ENCODE measurements at places on chromosomes 16 and 17. TPM values are rescaled to one million over a fixed set of nuclear protein-coding genes. Genes with fewer than 3 reads are reported as not detected.

Gene NOS2
- not detected for polyA plus RNA-seq

Gene NR1D1
- 4.2 TPM for polyA plus RNA-seq

Gene IRX5
- 22.0 TPM for polyA plus RNA-seq

Gene ABCC12
- polyA plus RNA-seq: not detected

Gene EMP2
- 146 TPM for polyA plus RNA-seq

Gene TPSG1
- polyA plus RNA-seq: 0.77 TPM

Gene KRTAP4-1
- not detected for polyA plus RNA-seq

Gene IGFBP4
- 215 TPM for polyA plus RNA-seq

Gene HOXB4
- polyA plus RNA-seq: 5.4 TPM

Gene TMC8
- polyA plus RNA-seq: 1.8 TPM

Gene SEPTIN1
- polyA plus RNA-seq: 8.7 TPM

Gene TUBB3
- 7.5 TPM for polyA plus RNA-seq

Gene MSLN
- polyA plus RNA-seq: not detected

Gene SBK1
- 12.9 TPM for polyA plus RNA-seq

Gene BICDL2
- not detected for polyA plus RNA-seq

Gene DNAI2
- not detected for polyA plus RNA-seq

Gene ZNF423
- 12.3 TPM for polyA plus RNA-seq

Gene GPR139
- polyA plus RNA-seq: not detected

Gene CD300LB
- polyA plus RNA-seq: not detected

Gene GAS2L2
- polyA plus RNA-seq: not detected

Gene CORO6
- polyA plus RNA-seq: 255 TPM

Gene TUFM
- polyA plus RNA-seq: 359 TPM

Gene CASKIN1
- polyA plus RNA-seq: 15.4 TPM

Gene NGFR
- 12.2 TPM for polyA plus RNA-seq

Gene OTOA
- polyA plus RNA-seq: not detected

Gene COL1A1
- 212 TPM for polyA plus RNA-seq

Gene MYH8
- polyA plus RNA-seq: not detected

Gene ULK2
- polyA plus RNA-seq: 13.3 TPM

Gene RAB11FIP4
- 8.8 TPM for polyA plus RNA-seq

Gene HSF4
- 1.7 TPM for polyA plus RNA-seq

Gene PRSS33
- not detected for polyA plus RNA-seq

Gene PLA2G10
- polyA plus RNA-seq: not detected
